PC-9 (cell line): ENCODE measurements at places on chromosomes 7 and 10.

- no peak for DNase-seq
Measured at GRCh38 chr7:94176694-94177200, 172.6 kb upstream of the BET1 start.

GRCh38 chr7:117825132-117825531 lies 48.1 kb downstream of the CTTNBP2 start:
- no peak for DNase-seq

GRCh38 chr7:19143881-19144574 lies 1.2 kb downstream of the FERD3L start:
- no peak for DNase-seq

DNA sequence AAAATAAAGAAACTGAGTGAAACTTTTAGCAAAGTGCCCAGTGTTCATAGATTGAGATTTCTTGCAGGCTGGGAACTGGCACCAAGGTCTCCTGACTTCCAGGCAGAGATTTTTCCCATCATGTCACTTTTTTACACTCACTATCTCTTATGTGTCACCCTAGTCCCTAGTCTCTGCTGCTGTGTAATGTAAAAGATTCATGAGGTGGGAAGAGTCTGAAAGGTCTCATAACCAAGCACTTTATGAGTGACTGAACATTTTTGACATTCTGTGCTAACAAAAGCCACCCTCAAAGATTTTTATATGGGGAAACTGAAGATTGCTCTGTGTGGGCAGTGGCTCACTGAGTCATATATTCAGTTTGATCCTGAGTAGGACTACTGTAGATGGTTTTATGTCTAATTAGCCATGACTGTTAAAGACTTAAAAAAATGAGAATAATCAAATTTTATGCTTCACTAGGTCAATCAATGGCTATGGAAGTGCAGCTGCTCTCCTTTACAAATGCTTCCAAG lies 900.3 kb upstream of the SORCS1 start:
- no peak for DNase-seq

DNA sequence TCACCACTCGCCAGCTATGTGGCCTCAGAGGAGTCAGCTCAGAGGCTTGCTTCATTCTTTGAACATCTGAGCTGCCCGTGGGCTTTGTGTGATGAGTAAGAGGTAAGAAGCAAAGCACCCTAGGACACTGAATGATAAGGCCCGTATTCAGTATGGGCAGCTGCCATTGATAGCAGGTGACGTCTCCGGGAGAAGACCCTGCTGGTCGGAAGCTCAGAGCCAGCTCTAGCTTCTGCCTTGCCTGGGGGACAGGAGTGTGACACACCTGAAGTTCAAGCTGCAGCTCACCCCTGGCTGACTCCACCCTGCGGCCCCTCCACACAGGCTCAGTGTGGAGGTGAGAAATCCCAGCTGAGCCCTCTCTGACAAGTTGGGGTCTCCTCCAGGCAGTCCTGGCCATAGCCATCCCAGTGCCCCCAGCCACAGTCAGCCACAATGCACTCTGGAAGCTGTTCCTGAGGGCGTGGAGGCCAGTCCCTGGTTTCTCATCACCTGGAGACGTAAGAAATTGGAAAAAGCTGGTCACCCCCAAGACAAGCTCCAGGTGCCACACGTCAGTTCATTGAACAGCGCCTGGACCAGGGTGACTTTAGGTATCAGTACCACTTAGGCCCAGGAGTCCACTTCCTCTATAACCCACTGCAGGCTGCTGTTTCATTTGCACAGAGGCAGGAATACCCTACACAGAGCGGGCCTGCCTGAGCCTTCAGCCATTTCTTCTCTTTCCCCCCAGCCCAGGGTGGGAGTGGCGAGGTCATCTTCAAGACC lies 164.9 kb upstream of the RHEB start:
- DNase-seq, result no peak
